Fibroblast of villous mesenchyme (primary cell): ENCODE measurements at places on chromosomes 11 and 22. TPM values are rescaled to one million over a fixed set of nuclear protein-coding genes. Genes with fewer than 3 reads are reported as not detected.

- no peak for DNase-seq
Measured at GRCh38 chr11:271319-271715, 6.9 kb upstream of the NLRP6 start.

DNA sequence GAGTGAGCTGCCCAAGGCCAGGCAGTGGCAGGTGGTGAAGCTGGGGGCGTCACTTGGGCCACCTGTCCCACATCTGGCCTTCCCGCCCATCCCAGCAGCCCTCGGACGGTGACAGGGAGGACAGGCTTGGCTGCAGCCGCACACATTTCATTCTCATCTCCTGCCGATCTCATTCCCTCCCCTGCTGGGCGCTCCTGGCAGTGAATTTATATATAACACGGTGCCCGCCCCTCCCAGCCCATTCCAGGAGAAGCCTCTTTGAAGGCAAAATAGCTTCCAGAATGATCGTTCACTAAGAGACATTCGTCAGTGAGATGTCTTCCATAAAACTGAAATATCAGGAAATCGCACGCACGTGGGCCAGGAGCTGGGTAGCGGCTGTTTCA, 861.3 kb downstream of the TBC1D22A start:
- no peak for DNase-seq

GRCh38 chr11:66287889-66288670, 863 bp downstream of the YIF1A start:
- DNase-seq = peak; percentile 23

GRCh38 chr11:17596310-17596669, 49.2 kb downstream of the OTOG start:
- DNase-seq = no peak

DNA sequence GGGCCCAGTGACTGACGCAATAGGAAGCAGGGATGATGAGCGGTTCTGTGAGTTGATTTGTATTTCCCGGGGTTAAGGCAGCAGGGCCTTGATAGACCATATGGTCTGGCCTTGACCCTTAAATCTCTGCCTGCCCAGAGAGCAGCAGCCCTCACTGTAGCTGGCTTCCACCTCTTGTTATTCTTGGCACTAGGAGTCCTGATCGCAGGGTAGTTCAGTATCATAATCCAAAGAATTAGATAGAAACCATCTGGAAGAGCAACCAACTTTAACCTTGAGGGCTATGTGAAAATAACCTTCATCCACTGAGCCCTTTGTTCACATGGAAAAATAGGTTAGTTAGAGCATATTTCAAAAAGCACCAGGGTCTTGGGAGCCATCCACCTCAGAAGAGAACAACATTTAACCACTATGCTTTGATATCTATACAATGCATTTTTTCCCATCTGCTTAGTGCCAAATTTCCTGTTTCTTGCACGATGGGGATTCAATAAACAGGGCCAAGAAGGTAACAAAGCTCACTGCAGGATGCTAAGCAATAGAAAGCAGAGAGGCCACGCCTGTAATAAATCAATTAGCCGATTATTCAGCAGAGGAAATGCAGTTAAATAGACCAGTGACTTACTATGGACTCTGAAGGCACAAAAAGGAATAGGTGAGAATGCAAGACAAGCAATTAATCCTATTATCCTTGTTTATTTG, 761.3 kb downstream of the OPCML start:
- DNase-seq = no peak

- no peak for DNase-seq
Measured at GRCh38 chr11:73645972-73646631, at the start of gene PLEKHB1. Gene PLEKHB1 (plus strand): TSS chr11:73646581. CDS start chr11:73646609, 28 bp downstream.

DNA sequence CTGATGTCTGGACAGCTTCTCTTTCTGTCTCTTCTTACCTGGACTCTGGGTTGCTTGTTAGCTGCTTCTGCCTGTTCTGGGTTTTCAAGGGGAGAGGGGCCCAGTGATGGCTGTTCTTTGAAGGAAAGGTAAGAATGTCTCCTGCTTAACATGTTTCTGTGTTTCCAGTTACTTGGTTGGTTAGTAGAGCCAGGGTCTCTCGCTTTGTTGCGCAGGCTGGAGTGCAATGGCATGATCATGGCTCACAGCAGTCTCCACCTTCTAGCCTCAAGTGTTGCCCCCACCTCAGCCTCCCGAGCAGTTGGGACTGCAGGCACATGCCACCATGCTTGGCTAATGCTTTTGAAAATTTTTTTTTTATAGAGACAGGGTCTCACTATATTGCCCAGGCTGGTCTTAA, 126.6 kb downstream of the BCR start:
- DNase-seq = no peak

DNA sequence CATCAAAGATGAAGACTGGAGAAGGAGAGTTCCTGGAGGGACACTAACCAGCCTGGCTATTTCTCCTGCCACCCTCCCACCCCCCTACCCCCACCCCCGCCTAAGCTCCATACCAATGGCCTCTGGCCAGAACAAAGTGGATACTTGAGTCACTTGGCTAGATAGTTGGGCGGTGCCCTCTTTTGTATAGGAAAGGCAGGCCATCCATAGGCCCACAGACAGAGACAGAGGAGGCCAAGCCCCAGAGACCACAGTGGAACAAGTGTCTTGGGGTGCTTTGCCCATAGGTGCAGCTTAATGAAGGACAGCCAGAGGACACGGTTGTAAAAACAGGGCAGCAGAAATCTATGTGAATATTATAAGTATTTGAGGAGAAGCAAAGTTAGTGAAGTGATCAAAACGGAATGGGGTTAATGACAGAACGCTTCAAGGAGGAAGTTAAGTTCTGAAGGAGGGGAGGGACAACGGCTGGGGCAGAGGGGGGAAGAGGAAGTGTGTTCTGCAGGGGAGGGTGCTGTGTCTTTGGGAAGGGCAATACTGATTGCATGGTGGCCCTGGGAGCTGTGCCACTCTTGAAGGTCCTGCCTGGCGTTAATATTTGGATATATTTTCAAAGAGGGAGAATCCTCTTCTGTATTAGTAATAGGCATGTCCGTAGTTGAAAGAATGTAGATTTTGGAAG, 32.7 kb downstream of the FLI1 start:
- DNase-seq = no peak

DNA sequence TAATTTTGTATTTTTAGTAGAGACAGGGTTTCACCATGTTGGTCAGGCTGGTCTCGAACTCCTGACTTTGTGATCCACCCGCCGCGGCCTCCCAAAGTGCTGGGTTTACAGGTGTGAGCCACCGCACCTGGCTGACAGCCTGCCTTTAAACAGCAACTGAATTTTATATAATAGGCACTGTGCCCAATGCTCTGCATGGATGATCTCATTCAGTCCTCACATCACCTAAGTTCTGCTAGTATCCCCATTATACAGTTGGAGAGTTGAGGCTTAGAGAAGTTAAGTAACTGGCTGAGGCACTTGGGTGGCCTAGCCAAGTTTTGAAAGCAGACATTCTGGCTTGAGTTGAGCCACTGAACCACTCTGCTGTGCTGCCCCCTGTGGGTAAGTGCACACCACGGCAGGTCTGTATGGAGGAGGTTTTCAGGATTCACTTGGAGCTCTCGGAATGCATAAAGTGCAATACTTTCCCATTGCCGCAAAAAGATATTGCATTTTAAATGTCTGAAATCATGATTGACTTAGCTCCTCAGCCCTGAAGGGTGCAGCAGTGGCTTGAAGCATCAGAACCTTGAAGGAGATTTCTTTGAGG, 112.4 kb downstream of the LDLRAD3 start:
- DNase-seq = peak; percentile 47

GRCh38 chr11:69569306-69570200, 71.4 kb upstream of the CCND1 start:
- no peak for DNase-seq

- DNase-seq = no peak
Measured at GRCh38 chr11:119787074-119787461, 58.1 kb upstream of the NECTIN1 start.

DNA sequence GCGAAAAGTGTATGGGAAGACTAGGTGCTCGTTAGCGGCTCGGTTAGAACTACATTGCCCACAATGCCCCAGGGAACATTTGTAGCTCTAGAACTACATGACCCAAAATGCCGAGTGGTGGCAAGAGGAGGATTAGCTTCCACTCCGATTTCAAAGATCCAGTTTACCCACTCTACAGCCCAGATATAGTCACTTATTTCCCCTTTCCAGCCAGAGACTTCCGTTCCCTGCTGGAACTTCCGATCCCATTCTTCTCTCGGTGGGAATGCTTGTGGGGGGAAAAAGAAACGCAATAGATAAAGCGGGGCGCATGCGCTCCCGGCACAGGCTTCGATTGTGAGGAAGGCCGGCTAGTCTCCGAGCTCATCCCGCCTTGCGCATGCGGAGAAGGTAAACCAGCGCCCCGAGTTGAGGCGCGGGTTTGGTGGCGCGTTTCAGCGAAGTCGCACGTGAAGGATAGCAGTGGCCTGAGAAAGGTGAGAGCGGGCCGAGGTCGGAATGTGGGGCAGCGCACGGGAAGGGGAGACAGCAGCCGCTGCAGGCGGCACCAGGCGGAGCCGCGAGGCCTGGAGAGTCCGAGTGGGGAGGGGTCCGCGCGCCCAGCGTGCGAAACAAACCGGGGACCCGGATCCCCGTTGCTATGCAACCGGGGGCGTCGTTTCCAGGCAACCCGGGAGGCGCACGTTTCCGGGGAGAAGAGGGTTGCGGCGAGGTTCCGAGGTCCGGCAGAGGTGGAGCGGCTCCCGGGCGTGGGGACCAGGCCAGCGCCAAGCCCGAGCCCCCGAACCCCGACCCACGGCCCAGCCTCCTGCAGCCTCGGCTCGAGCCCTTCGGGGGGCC, at the start of gene TMEM109:
Gene TMEM109 (plus strand): TSS at position 366 of the 840 bp plus-strand sequence. CDS start 5,536 bp downstream, outside the sequence.
- peak; percentile 87 for DNase-seq

- peak; percentile 41 for DNase-seq
Measured at GRCh38 chr11:112017538-112017937, 7.7 kb upstream of the DLAT start.

GVQW3 gene
- 1.7 and 4.2 TPM in 2 replicates for total RNA-seq

MUC5AC gene
- not detected in 2 replicates for total RNA-seq

CNGA4 gene
- total RNA-seq = under 0.01 and 0.43 TPM in 2 replicates

SELENOO gene
- total RNA-seq = 18.0 and 20.7 TPM in 2 replicates
